ENCODE measurements at places on chromosomes 12 and 14. TPM values are rescaled to one million over a fixed set of nuclear protein-coding genes. Genes with fewer than 3 reads are reported as not detected.

CYP27B1 gene
- total RNA-seq: 11.1 TPM

SLC5A8 gene
- total RNA-seq: not detected

EVL gene
- 279 TPM for total RNA-seq

METAP2 gene
- 118 TPM for total RNA-seq

ANAPC5 gene
- 102 TPM for total RNA-seq

PRH2 gene
- total RNA-seq: not detected

OR6C75 gene
- total RNA-seq: not detected

MMP17 gene
- total RNA-seq: not detected

SERPINA12 gene
- not detected for total RNA-seq
